ENCODE measurements at places on chromosomes 1 and 21.

- DNase-seq: no peak
Measured at GRCh38 chr1:17359031-17359430, 13.0 kb upstream of the PADI6 start.

DNA sequence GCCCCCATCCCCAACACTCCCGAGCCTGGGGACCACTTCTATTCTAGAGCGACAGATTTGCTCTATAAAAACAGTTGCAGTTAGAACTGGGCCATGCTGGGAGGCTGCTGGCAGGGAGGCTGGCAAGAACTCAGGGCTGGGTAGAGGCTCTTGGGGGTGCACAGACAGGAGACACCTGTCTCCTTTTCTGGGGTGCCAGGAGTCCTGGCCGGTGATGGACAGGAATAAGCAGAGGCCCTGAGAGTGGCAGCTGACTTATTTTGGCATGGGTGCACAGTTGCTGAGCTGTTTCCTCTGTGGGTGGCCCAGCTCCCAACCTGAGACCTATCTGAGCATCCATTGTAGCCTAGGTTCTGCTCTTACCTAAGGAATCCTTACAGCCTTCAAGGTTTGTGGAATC is 39.2 kb upstream of the TMPRSS2 start:
- no peak for DNase-seq

GRCh38 chr1:45340816-45341466 is 701 bp upstream of the MUTYH start:
- no peak for DNase-seq

- DNase-seq: no peak
Measured at GRCh38 chr1:15762546-15762945, 4.0 kb downstream of the FBLIM1 start.

DNA sequence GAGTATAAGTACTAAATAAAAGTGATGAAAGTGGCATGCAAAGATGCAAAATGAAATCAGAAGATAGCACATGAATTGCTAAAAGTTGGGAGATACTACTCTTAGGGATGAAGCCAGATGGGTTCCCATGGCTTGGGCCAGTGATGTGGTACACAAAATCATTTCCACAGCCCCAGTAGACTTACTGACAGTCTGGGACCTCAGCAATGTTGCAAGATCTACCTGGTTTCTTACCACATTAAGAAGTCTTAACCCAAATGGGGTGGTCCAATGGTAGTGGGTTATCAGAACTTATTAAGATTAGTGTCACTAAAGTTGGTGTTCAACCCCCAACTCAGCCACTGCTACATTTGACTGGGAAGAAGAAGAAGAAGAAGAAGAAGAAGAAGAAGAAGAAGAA is 227.7 kb upstream of the IRF2BP2 start:
- no peak for DNase-seq

GRCh38 chr1:66450847-66451246 is 83.1 kb upstream of the SGIP1 start:
- no peak for DNase-seq

Data from NCI-H1417 (cell line).